ENCODE measurements at places on chromosomes 4 and X.
A peak's percentile ranks its signal among the peaks of the same experiment; 100 is the strongest.

- DNase-seq = peak; percentile 43
Measured at GRCh38 chrX:51395810-51396728, 63.4 kb downstream of the NUDT10 start.

- no peak for DNase-seq
Measured at GRCh38 chr4:165450871-165451270, 72.1 kb downstream of the CPE start.

GRCh38 chr4:151266497-151266896 is 10.5 kb upstream of the PRSS48 start:
- no peak for DNase-seq

GRCh38 chrX:67296395-67296794 is 247.4 kb upstream of the AR start:
- DNase-seq = no peak

GRCh38 chr4:96263291-96263690 is 423.4 kb downstream of the PDHA2 start:
- no peak for DNase-seq

- DNase-seq = no peak
Measured at GRCh38 chr4:102501447-102501696, 213 bp downstream of the NFKB1 start.

DNA sequence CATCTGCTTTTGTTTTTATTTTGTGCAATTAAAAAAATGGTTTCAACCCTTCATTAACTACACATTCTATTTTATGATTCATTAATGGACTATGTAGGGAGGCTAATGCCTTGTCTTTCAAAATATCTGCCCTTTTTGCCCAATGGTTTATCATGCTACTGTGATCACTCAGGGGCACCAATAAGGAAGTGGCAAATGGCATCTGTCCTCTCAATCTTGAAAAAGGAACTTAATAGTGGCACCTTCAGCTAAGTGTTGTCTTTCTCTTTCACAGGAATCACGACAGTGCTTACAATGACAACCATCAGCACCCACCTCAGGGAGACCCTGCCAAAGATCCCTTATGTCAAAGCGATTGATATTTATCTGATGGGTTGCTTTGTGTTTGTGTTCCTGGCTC is 57.1 kb downstream of the COMMD8 start:
- no peak for DNase-seq

- no peak for DNase-seq
Measured at GRCh38 chr4:179465131-179465797, 2023.0 kb upstream of the AGA start.

GRCh38 chr4:37561803-37562207 is 124.4 kb downstream of the RELL1 start:
- DNase-seq = no peak

DNA sequence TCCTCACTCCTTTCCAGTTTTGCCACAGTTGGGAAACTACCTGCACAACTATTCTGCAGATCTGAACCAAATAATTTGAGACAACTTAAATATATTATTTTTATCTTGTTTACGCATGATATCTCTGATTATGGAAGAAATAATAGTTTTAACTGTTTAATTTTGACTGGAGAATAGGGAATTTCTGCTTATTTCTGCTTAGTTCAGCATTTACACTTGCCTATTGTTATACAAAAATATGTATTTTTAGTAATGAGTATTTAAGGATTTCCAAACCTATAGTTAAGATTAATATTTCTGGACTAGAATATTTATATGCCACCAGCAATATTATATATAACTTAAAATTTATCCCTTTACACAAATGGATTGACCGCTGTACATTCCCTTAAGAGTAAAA is 125.5 kb downstream of the NWD2 start:
- no peak for DNase-seq

DNA sequence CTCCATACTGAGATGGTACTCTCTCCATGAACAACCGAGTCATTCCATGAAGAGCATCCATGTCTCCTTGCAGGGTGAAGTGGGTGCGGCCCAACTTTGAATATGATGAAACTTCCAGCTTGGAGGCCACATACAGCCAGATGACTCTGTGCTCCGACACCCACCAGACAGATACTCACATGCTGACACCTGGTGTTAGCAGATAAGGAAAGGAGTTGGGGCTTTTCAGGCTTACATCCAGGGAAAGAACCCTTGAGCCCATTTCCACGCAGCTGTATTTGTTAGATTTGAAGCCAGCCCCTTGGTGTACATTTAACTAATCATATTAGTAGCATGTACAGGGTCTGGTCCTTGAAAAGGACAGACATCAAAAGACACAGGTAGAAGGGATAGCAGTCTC is 62.1 kb upstream of the PRRG3 start:
- no peak for DNase-seq

- DNase-seq = no peak
Measured at GRCh38 chr4:88366460-88366859, 12.2 kb upstream of the HERC6 start.

DNA sequence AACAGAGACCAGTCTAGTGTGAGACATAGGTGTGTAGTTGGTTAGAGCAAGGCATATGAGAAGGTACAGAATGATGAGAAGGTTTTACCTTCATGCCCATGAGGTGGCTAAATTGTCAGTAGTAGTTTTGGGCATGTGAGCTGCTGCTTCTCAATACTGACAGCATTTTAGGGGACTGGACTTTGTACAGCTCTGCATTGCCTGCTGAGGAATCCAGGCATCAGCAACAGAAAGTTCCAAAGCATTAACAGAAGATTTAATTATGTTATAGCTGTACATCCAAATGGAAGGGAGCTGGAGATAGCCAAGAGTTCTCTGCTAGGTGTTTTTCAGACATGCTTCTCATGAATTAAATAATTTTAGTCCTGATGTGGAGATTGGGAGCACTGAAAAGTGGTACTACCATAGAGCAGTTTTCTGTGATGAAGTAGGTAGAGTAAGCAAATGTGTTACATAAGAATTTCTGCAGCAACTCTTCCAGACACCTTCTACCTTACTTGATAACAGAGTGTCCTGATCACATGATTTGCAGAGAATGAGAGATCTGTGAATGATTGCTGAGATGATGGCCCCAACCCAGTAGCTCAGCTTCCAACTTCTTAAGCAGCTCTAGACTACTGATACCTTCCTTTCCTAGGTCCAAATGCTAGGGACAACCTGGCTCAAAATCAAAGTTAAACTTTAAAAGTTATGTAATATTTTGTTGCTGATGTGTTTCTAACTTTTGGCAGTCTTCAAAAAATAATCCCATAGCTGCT is 30.4 kb downstream of the FNIP2 start:
- DNase-seq = no peak

GRCh38 chr4:180086480-180087190 is 2156.6 kb upstream of the TENM3 start:
- DNase-seq = no peak

GRCh38 chr4:110134269-110134869 is 64.0 kb downstream of the ELOVL6 start:
- DNase-seq = no peak

GRCh38 chr4:25112366-25112994 is 47.8 kb downstream of the SEPSECS start:
- DNase-seq = no peak

DNA sequence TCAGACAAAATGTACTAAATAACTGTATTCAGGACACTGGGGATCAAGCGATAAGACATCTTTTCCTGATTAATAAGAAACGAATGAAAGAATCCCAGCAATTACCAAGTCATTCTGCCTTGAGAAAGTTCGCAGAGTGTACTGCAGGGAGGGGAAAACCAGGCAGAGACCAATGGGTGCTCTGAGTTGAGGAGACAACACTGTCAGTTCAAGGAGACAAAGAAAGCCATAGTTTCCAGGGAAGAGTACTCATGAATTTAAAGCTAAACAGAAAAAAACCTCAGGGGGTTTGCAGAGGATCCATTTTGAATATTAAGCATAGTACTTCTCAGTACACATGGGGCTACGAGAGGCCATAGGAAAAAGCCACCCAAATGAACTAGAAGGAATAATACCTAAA is 573.0 kb downstream of the KCTD8 start:
- DNase-seq = no peak

- DNase-seq = no peak
Measured at GRCh38 chr4:67899096-67899495, 15.3 kb upstream of the TMPRSS11D start.

- no peak for DNase-seq
Measured at GRCh38 chrX:43016021-43016420, 238.1 kb upstream of the PPP1R2C start.

DNA sequence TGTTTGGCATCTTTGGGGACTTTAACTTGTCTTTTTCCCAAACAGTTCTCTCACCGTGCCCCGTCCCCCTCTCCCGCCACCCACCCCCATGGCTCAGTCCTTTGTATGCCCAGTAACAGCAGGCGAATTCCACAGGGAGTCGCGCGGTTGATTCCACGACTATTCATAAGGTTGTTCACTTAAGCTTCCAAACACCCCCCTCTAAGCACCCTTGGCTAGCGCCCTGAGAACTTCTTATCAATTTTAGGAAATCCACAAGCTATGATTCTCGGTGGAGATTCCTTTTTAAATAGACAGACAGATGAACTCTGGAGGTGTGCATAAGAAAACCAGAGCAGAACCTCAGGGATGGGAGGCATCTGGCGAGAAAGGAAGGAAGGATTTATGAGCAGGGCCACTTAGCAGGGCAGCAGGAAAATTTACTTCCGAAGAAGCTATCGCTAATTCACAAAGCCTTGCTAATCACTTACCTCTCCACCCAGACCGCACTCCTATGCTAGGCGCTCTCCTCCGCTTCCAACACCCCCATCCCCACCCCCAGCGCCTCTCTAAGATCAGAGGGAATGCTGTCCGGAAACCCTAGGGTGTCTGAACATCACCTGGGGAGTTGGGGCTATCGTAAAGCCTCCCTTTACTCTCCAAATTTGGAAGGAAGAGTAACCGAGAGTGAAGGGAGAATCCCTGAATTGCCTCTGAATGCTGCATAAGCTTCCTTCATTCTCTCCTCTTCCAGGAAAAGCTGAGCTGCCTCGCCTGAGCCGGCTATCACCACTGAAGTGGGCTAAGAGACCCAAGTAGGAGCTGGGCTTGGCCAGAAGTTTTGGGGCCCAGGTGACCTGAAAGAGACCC is 1.7 kb downstream of the UNC5C start:
- no peak for DNase-seq

DNA sequence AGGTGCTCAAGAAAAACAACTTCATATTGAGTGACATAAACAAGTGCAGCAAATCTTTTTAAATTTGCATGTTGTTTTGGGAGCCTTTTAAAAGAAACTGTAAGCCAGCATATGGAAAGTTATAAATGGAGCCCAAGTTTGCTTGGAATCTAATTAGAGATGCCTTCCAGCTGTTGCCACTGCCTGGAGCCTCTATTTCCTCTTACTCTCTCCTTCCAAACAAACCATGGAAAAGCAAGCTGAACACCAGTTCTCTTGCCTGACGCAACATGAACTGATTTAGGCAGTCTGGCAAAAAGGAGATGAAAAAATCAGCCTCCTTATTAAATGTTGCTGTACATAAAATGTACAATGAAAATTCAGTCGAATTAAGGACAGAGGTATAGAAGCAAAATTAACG is 21.5 kb downstream of the ARSJ start:
- DNase-seq = no peak

DNA sequence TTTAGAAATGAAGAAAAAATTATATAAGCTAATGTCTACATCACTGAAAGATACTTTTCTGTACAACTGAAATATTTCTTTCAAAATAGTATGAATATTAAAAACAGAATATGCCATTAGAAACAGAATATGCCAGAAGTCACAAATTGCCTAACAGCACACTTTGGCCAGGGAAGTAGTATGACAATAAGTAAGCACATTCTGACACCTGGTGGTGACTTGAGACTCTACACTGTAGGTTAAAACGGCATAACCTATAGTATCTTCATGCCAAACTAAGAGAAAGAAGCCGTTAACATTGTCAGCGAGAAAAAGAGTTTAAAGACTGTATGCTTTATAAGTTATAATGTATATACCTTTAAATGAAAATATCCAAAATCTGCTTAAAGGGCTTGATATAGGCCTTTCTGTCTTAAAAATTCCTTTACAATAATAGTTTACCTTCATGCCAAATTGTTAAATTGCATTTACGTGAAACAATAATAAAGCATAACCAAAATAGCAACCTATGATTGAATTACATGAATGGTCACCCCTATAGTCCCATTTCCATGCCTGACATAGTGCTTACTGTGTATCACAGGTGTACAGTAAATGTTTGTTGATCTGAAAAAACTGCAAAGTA is 32.8 kb downstream of the FAM13A start:
- peak; percentile 8 for DNase-seq

GRCh38 chr4:184503869-184504300 is 29.5 kb upstream of the IRF2 start:
- no peak for DNase-seq

- no peak for DNase-seq
Measured at GRCh38 chr4:76376534-76376933, 44.4 kb downstream of the CCDC158 start.

DNA sequence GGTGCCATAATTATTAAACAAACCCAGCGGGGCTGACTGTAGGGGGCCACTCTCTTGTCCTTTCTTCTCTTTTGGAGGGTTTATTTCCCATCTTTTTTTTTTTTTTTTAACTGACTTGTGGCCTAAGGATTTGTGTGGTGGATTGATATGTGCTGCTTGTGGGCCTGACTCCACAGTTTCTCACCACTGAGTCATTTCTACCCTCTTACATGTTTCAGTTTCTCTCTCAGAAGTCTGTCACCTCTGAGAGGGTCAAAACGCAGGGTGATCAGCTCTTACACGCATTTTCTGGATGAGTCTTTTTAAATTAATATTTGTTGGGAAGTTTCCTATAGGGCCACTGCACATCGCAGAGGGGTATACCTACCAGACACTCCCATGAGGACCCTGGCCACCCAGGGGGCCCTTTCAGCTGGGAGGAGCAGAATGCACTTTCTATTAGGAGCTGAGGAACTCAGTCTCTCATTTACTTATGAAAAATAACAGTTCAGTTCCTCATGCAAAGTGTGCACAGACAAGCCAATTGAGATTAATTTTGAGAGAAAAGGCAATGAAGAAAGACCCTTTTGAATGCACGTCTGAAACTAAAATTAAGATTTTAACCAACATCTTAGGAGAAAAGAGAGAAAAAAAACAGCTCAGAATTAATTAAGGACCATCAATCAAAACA is 407.9 kb downstream of the TECRL start:
- no peak for DNase-seq

Measured in activated T-cell treated with anti-CD3 and anti-CD28 coated beads for 48 hours (primary cell).